ENCODE measurements at places on chromosomes 1 and 21.
A peak's percentile ranks its signal among the peaks of the same experiment; 100 is the strongest.

GRCh38 chr21:38261851-38262250 lies 5.1 kb downstream of the KCNJ15 start:
- no peak overlapping the region for H3K4me3 ChIP-seq
- H3K27ac ChIP-seq = no peak overlapping the region
- H3K36me3 ChIP-seq = no peaks in the 10 kb centered on the region

DNA sequence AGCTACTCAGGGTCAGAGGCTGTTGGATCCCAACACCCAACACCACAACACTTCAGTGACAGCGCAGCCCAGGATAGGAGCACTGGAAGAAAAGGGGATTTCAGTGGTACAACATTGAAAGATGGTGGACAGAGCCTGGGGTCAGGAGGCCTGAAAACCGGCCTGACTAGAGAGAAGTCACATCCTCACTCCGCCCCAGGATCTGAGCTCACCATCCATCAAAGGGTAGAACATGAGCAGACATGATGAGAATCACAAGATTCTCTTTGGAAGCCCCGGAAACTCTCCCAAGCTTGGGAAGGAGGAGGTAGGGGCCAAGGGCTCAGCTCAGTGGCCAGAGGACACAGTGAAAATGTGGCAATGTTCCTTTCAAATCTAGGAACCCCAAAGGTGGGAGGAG lies 271.3 kb downstream of the NPHP4 start:
- H3K27ac ChIP-seq = no peak overlapping the region
- H3K4me1 ChIP-seq = no peaks in the 10 kb centered on the region
- no peak overlapping the region for H3K4me3 ChIP-seq
- H3K27me3 ChIP-seq = no peaks in the 10 kb centered on the region

- no peak overlapping the region for H3K4me3 ChIP-seq
- peaks cover 4% of the 10 kb centered on the region for H3K4me1 ChIP-seq
- no peak for DNase-seq
- no peaks in the 10 kb centered on the region for H3K36me3 ChIP-seq
- no peak overlapping the region for H3K27ac ChIP-seq
- H3K27me3 ChIP-seq = no peaks in the 10 kb centered on the region
Observed at GRCh38 chr1:182633657-182634281, 29.6 kb upstream of the RGS16 start.

DNA sequence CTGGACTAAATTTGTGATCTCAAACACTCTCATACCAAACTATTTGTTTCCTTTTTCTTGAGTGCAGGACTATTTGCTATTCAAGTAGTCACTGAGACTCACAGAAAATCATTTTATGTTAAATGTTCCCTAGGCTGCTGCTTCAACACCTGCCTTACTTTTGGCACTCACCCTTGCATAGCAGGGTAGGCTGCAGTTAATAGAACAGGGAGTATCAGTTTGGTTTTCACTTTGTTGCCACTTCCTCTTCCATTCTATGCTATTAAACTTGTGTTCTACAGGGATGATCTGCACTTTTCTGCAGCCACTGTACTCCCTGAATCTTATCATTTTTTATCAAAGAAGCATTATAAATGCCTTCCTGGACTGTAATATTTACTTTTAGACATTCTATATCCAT lies 148.7 kb upstream of the PRMT6 start:
- H3K4me3 ChIP-seq = no peak overlapping the region
- no peaks in the 10 kb centered on the region for H3K4me1 ChIP-seq
- no peak overlapping the region for H3K27ac ChIP-seq
- DNase-seq = no peak

- H3K4me3 ChIP-seq = no peak overlapping the region
- no peak overlapping the region for H3K27ac ChIP-seq
- no peak for DNase-seq
- H3K4me1 ChIP-seq = no peaks in the 10 kb centered on the region
- no peaks in the 10 kb centered on the region for H3K36me3 ChIP-seq
Observed at GRCh38 chr1:52579415-52579814, 22.8 kb upstream of the GPX7 start.

DNA sequence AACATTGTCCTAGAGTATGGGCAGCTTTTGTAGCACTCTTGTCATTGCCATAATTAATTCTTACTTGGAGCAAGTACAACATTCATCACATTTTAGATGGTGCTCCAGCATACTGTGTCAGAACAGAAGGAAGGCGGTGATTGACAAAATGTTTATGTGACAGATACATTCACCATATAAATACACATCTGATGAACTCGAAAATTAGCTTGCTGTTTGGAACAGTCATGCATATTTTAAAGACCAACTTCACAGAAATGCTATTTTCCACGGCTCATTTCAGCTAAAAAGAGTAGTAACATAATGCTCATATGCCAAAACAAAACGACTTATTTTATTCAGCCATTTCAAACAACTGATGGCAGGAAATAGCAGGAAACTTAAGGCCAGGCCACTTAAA lies 302.7 kb downstream of the MRPL39 start:
- H3K4me1 ChIP-seq = no peaks in the 10 kb centered on the region
- H3K27ac ChIP-seq = no peak overlapping the region
- no peaks in the 10 kb centered on the region for H3K36me3 ChIP-seq
- no peaks in the 10 kb centered on the region for H3K27me3 ChIP-seq
- no peak overlapping the region for H3K4me3 ChIP-seq

- no peaks in the 10 kb centered on the region for H3K4me1 ChIP-seq
- H3K36me3 ChIP-seq = no peaks in the 10 kb centered on the region
- no peak overlapping the region for H3K4me3 ChIP-seq
- H3K27ac ChIP-seq = no peak overlapping the region
- no peak for DNase-seq
Observed at GRCh38 chr1:157781048-157781447, 4.1 kb upstream of the FCRL2 start.

DNA sequence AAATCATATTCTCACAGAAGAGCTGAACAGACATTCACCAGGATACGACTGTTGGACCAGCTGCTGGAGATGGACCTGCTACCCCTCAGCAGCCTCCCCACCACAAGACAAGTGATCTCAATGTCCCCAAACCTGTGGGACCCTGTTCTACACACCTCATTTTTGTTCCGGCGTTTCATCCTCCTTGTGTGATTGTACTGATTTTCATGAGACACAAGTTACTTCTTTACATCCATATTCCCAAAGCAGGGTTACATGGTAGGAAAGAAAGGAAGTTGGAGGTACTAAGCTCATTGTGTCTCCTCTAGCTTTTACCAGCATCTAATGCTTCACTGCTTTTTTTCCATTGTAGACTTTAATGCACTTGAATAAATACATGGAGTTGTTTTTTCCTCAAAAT lies 8.7 kb downstream of the ADAMTS1 start:
- no peak overlapping the region for H3K27ac ChIP-seq
- H3K4me3 ChIP-seq = no peak overlapping the region
- DNase-seq = no peak
- no peaks in the 10 kb centered on the region for H3K27me3 ChIP-seq
- no peaks in the 10 kb centered on the region for H3K4me1 ChIP-seq

DNA sequence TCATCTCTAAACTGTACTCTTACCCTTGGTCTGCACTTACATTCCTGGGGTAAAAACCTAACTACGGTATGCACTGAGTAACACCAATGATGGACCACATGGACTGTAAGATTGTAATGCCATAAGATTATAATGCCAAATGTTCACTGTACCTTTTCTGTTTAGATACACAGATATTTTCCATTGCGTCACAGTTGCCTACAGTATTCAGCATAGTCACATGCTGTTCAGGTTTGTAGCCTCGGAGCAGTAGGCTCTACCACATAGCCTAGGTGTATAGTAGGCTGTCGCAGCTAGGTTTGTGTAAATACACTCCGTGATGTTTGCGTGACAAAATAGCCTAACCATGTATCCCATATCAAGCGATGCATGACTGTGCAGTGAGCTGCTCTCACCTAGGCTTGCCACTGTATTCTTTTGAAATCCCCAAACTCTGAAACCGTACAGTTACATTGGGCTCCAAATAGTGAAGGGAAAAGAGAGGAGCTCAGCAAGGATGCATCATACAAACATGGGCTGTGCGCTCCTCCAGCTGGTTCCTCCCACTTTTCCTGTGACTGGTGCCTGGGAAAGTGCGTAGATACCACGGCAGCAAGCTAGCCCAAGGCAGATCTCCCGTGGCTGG lies 35.2 kb downstream of the CFAP57 start:
- H3K36me3 ChIP-seq = no peaks in the 10 kb centered on the region
- DNase-seq = no peak
- no peak overlapping the region for H3K4me3 ChIP-seq
- no peaks in the 10 kb centered on the region for H3K4me1 ChIP-seq

GRCh38 chr1:12169442-12170135 lies 2.8 kb downstream of the TNFRSF1B start:
- DNase-seq = no peak
- no peaks in the 10 kb centered on the region for H3K36me3 ChIP-seq
- no peak overlapping the region for H3K27ac ChIP-seq
- peak overlapping the region; percentile 65 for H3K4me3 ChIP-seq
- no peaks in the 10 kb centered on the region for H3K4me1 ChIP-seq

GRCh38 chr1:185477638-185478580 lies 160.9 kb upstream of the IVNS1ABP start:
- no peak overlapping the region for H3K27ac ChIP-seq
- peaks cover 9% of the 10 kb centered on the region for H3K4me1 ChIP-seq
- H3K36me3 ChIP-seq = no peaks in the 10 kb centered on the region
- peak; percentile 45 for DNase-seq
- no peaks in the 10 kb centered on the region for H3K27me3 ChIP-seq

DNA sequence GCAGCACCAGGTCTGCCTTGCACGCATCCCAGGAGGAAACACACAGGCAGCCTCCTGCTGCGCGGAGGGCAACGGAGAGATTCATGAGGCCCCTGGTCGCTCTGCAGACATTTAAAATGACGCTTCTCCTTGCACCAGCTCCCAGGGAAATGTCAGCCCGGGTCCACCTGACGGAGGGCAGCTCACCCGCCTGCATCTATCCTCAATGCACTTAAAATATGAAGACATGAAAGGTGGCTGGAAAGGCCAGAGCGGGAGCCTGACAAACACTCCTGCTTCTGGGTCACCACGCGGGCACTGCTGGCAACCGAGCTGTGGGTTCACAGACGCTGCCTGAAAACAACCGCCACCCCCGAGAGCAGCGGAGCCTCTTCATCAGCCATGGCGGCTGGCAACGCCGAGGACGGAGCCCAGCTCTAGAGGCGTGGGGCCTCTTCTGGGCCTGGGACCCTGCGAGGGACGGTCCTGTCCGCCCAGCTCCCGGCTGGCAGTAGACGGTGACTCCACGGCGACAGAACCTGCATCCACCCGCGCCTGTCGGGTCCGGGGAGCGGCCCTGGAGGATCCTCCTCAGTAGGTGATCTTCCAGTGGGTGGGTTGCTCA lies 22.7 kb downstream of the POFUT2 start:
- no peak overlapping the region for H3K27ac ChIP-seq
- H3K27me3 ChIP-seq = no peaks in the 10 kb centered on the region
- no peak overlapping the region for H3K4me3 ChIP-seq
- no peaks in the 10 kb centered on the region for H3K4me1 ChIP-seq
- H3K36me3 ChIP-seq = no peaks in the 10 kb centered on the region

GRCh38 chr1:95974586-95974985 lies 740.6 kb downstream of the RWDD3 start:
- DNase-seq = no peak
- no peak overlapping the region for H3K4me3 ChIP-seq
- H3K27me3 ChIP-seq = no peaks in the 10 kb centered on the region
- H3K36me3 ChIP-seq = no peaks in the 10 kb centered on the region

DNA sequence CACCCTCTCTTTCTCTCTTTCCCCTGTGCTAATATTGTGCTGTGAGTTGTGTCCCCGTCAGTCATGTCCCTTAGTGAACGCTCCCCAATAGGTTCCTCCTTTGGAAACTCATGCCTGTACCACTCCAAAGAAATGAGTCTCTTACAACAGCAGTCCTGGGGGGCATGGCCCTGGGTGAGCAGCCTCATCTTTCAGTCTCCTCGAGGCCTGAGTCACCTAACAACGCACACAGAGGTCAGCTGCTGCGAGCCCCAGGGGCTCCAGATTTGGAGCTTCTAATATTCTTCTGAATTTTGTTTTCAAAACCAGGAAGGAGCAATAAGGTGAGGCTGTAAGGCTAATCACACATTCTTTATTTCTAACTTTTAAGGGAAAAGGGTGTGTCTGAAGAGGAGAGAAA lies 30.5 kb upstream of the ZBTB8A start:
- no peak overlapping the region for H3K27ac ChIP-seq
- H3K4me1 ChIP-seq = no peaks in the 10 kb centered on the region
- DNase-seq = no peak
- H3K27me3 ChIP-seq = no peaks in the 10 kb centered on the region
- H3K4me3 ChIP-seq = no peak overlapping the region

GRCh38 chr1:109061183-109061582 lies 14.6 kb downstream of the TAF13 start:
- no peak for DNase-seq
- H3K27ac ChIP-seq = no peak overlapping the region
- no peak overlapping the region for H3K4me3 ChIP-seq

- H3K27me3 ChIP-seq = no peaks in the 10 kb centered on the region
- no peak overlapping the region for H3K27ac ChIP-seq
- H3K4me1 ChIP-seq = no peaks in the 10 kb centered on the region
- H3K36me3 ChIP-seq = no peaks in the 10 kb centered on the region
- peak; percentile 53 for DNase-seq
Observed at GRCh38 chr1:78145105-78145580, 99.4 kb downstream of the GIPC2 start.

DNA sequence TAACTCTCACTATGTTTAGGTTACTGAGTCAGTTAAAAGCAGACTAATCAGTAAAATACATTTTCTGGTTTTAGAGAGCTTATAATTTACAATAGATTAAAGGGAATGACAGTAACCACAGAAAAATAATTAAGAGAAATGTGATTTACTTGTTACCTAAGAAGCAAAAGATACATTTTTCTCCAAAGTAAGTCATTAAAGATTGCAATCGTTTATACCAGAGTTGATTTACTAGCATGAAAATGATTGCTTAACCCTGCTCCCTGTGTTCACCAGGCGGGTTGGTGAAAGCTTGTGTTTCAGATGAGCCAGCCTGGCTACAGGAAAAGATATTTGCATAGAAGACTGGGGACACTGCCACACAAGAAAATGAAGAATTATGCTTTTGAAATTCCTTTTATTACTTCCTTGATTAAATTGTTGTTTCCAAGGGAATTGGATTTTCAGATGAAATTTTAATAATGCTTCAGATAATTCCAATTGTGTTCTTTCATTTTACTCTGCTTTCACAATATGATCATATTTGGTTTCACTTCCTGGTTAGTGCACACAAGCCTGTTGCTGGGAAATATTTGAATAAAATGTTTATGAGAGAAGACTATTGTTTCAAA lies 27.9 kb downstream of the LRRC8B start:
- H3K36me3 ChIP-seq = no peaks in the 10 kb centered on the region
- DNase-seq = no peak
- H3K4me3 ChIP-seq = no peak overlapping the region
- H3K27ac ChIP-seq = peak overlapping the region; percentile 89
- peaks cover 29% of the 10 kb centered on the region for H3K4me1 ChIP-seq

DNA sequence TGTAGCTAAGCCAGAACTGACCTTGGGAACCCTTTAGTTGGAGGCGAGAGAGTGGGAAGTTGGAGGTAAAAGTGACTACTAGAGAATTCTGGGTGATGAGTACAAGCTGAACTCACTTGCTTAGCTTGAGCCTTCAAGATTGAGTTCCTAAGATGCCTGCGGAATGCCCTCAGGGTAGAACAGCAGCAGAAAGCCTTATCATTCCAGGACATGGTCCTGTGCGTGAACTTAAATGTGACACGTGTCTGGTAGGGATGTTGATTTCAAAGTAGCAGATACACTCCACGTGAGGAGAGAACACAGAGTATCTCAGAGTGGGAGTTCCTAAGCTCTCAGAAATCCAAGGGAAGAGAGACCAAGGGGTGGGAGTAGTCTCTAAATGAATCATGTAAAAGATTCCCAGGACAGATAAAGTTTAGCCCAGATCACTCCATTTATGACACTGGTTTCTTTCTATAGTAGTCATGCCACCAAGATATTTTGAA lies 60.1 kb downstream of the KCNK1 start:
- H3K4me3 ChIP-seq = peak overlapping the region; percentile 17
- H3K4me1 ChIP-seq = peaks cover 22% of the 10 kb centered on the region
- no peak for DNase-seq
- H3K27me3 ChIP-seq = no peaks in the 10 kb centered on the region
- no peaks in the 10 kb centered on the region for H3K36me3 ChIP-seq

Measured in pancreas (tissue), 10 donors.